Activated CD8-positive, alpha-beta memory T cell treated with anti-CD3 and anti-CD28 coated beads for 1 hour (primary cell): ENCODE measurements at places on chromosomes 1 and 21.

DNA sequence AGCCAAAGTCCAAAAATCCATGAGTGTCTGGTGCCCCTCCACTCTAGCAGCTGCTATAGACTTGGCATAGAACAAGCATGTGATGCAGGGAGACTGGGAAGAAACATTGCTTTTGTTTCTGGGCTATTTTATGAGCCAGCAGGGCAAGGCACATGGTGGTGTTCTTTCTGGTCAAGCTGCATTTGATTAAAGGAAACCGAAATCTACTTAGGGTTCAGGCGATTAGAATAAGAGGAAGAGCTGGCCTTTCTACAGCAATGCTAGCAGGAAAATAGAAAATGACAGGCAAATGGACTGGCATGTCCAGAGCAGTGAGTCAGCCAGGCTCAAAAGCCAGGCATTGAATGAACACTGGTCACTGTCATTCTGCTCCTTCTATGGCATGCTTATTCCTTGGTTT is 28.5 kb upstream of the ARHGAP29 start:
- no peak for DNase-seq

GRCh38 chr1:116556289-116557006 is 14.4 kb downstream of the CD58 start:
- peak; percentile 40 for DNase-seq

DNA sequence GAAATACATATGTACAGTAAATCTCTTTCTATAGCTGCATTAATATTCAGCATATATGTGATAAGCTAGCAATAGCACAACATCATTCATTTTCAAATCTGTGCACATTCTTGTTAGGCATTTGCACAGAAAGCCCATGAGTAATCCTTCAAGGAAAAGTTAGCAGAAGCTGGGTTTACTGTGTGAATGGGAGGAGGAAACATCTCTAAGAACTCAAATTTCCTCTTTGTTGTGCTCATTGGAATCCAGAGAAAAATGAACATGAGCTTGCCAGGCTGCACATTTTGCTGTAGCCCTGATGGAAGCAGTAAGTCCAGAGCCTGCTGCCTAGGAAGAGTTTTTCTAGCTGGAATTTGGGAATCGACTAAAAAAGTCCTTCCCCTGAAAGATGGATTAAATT is 214.2 kb upstream of the FOXD3 start:
- DNase-seq = no peak

DNA sequence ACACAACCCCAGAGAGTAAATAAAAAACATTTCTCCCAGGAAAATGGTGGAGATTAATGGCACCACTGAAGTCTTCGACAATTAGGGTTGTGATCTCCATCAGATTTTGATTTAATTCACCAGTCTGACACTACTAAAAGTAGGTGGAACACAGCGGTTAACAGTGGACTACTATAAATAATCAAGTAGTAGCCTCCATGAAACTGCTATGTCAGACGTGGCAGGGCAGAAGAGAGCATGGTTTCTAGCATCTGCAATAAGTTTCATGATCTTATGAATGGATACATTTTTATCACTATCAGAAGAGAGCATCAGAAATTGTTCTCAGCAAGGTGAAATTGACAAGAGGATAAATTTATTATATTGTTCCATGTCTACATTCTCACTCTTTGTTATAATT is 1706.6 kb downstream of the MRPL39 start:
- no peak for DNase-seq

GRCh38 chr1:234538062-234538731 is 59.2 kb upstream of the TARBP1 start:
- no peak for DNase-seq

- no peak for DNase-seq
Measured at GRCh38 chr1:107141491-107142126, 770 bp downstream of the NTNG1 start.
